ENCODE measurements at places on chromosomes 3 and 15.

DNA sequence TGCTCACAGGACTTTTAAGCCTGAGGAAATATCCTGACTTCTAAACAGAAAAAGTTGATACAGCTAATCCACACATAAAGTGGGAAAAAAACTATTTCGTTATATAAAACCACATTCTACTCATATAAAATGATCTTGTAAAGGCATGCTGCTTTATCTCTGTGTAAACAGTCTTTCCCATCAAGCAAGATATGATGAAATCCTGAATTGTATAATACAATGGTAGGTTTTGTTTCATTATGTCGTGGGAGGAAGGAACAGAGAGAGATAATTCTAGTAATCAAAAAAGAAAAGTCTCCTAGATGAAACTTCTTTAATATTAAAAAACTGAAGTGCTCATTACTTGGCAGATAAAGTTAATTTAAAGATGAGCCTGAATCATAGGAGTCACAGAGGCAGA lies 92.6 kb upstream of the SNTN start:
- no peaks in the 10 kb centered on the region for H3K27me3 ChIP-seq
- no peak overlapping the region for H3K4me3 ChIP-seq
- H3K4me1 ChIP-seq: no peaks in the 10 kb centered on the region
- no peak overlapping the region for H3K27ac ChIP-seq
- no peaks in the 10 kb centered on the region for H3K36me3 ChIP-seq

DNA sequence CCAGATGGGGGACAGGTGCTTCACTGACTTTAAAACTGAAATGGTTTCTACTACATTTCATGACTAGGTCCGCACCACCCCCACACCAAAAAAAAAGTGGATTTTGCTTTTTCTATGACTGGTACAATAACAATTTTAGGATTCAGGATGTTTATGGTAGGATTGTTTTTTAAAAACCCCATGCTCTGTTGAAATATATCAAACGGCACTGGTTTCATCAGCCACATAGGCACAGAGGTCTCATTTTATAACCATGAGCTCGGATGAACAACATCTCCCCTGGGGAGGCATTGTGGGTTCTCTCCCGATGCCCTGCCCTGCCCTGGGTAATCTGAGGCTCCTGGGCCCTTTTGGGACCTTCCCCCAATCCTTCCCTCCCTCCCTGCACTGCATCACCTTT lies 202.7 kb upstream of the KBTBD8 start:
- H3K27ac ChIP-seq: no peak overlapping the region
- DNase-seq: no peak
- no peaks in the 10 kb centered on the region for H3K4me1 ChIP-seq
- no peaks in the 10 kb centered on the region for H3K36me3 ChIP-seq
- peaks cover 6% of the 10 kb centered on the region for H3K27me3 ChIP-seq
- H3K4me3 ChIP-seq: no peak overlapping the region

- H3K36me3 ChIP-seq: no peaks in the 10 kb centered on the region
- no peak overlapping the region for H3K27ac ChIP-seq
- DNase-seq: no peak
- no peaks in the 10 kb centered on the region for H3K27me3 ChIP-seq
- peaks cover 12% of the 10 kb centered on the region for H3K4me1 ChIP-seq
- H3K4me3 ChIP-seq: no peak overlapping the region
Observed at GRCh38 chr15:57033715-57034439, 115.4 kb downstream of the TCF12 start.

DNA sequence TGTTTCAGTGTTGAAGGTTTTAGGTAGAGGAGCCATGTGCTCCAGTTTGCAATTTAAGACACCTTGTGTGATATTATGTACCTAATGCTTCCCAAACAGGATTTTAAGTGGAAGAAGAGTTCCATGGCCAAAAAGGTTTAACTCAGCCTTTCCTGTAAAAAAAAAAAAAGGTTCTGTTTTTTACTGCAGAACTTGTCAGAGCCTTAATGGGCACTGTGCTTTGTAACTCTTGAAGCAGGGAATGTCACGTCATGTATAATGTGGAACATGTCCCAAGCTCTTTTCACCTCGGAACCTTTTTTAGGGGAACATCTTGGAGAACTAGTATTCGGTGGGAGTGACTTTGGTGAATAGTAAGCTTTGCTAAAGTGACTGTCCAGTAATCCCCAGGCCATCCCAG lies 31.6 kb downstream of the PSMD6 start:
- no peaks in the 10 kb centered on the region for H3K27me3 ChIP-seq
- H3K4me1 ChIP-seq: peaks cover 14% of the 10 kb centered on the region
- H3K4me3 ChIP-seq: no peak overlapping the region
- H3K27ac ChIP-seq: no peak overlapping the region

GRCh38 chr15:89666184-89666857 lies 11.1 kb upstream of the KIF7 start:
- no peaks in the 10 kb centered on the region for H3K36me3 ChIP-seq
- H3K27ac ChIP-seq: no peak overlapping the region
- H3K4me3 ChIP-seq: no peak overlapping the region
- peaks cover 23% of the 10 kb centered on the region for H3K27me3 ChIP-seq

- DNase-seq: no peak
- no peaks in the 10 kb centered on the region for H3K27me3 ChIP-seq
- H3K27ac ChIP-seq: no peak overlapping the region
- no peak overlapping the region for H3K4me3 ChIP-seq
Observed at GRCh38 chr3:113275258-113275556, 63.9 kb downstream of the BOC start.

GRCh38 chr3:95615592-95616310 lies 1198.6 kb upstream of the EPHA6 start:
- no peaks in the 10 kb centered on the region for H3K4me1 ChIP-seq
- H3K4me3 ChIP-seq: no peak overlapping the region
- H3K27ac ChIP-seq: no peak overlapping the region
- no peak for DNase-seq

- no peaks in the 10 kb centered on the region for H3K27me3 ChIP-seq
- no peaks in the 10 kb centered on the region for H3K4me1 ChIP-seq
- H3K27ac ChIP-seq: no peak overlapping the region
- no peak for DNase-seq
- no peak overlapping the region for H3K4me3 ChIP-seq
Observed at GRCh38 chr3:169400874-169401273, 262.6 kb downstream of the MECOM start.

GRCh38 chr3:48408823-48409281 lies 21.0 kb downstream of the PLXNB1 start:
- no peak for DNase-seq
- no peaks in the 10 kb centered on the region for H3K36me3 ChIP-seq
- no peaks in the 10 kb centered on the region for H3K4me1 ChIP-seq
- H3K27ac ChIP-seq: no peak overlapping the region
- no peaks in the 10 kb centered on the region for H3K27me3 ChIP-seq
- no peak overlapping the region for H3K4me3 ChIP-seq

DNA sequence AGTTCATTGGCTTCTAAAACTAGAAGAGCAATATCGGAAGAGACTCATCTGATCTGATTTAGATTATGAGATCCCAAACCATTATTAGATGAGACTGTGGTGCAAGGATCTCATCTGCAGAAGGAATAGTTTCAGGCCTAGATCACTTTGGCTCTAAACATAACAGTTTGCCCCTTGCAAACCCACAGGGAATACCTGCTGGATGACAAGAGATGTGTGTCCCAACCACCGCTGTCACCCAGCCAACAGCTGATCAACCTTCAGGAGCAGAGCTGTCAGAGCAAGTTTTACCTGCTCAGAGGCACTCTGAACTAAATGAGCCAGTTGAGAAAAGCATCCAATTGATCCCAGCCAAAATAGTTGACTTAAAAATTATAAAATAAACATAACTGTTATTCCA lies 64.0 kb upstream of the ST3GAL6 start:
- no peaks in the 10 kb centered on the region for H3K36me3 ChIP-seq
- H3K4me3 ChIP-seq: no peak overlapping the region
- H3K4me1 ChIP-seq: no peaks in the 10 kb centered on the region

GRCh38 chr15:90000186-90001001 lies 730 bp upstream of the ZNF710 start:
- H3K4me1 ChIP-seq: peaks cover 42% of the 10 kb centered on the region
- H3K4me3 ChIP-seq: peak overlapping the region; percentile 65
- no peaks in the 10 kb centered on the region for H3K36me3 ChIP-seq
- DNase-seq: no peak
- no peaks in the 10 kb centered on the region for H3K27me3 ChIP-seq

GRCh38 chr15:40310001-40310959 lies 2.5 kb upstream of the PLCB2 start:
- DNase-seq: peak; percentile 53
- peaks cover 61% of the 10 kb centered on the region for H3K4me1 ChIP-seq
- H3K4me3 ChIP-seq: no peak overlapping the region
- H3K27me3 ChIP-seq: no peaks in the 10 kb centered on the region

DNA sequence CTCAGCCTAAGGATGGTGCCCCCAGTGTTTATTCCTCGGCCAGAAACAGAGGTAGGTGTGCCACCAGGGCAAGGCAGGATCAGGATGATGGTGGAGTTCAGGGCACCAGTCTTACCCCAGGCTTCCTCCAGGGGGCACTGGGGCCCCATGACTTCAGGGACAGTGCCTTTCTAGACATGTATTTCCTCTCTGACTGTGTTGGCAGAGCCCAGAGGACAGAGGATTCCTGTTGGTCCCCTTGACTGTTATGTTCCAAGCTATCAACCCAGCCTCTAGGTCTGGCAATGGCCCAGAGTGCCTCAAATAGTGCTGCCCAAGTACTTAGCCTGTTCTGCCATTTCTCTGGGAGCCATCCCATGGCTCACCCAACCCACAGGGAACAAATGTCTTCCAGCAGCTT lies 2.8 kb downstream of the HEMK1 start:
- H3K36me3 ChIP-seq: peaks cover 8% of the 10 kb centered on the region
- no peaks in the 10 kb centered on the region for H3K27me3 ChIP-seq
- H3K4me3 ChIP-seq: no peak overlapping the region
- peak; percentile 89 for DNase-seq
- peak overlapping the region; percentile 31 for H3K27ac ChIP-seq

- no peak overlapping the region for H3K4me3 ChIP-seq
- H3K27me3 ChIP-seq: peaks cover 6% of the 10 kb centered on the region
- no peaks in the 10 kb centered on the region for H3K36me3 ChIP-seq
- DNase-seq: no peak
Observed at GRCh38 chr3:14297784-14298236, 104.6 kb upstream of the SLC6A6 start.

GRCh38 chr3:169591983-169592644 lies 71.4 kb downstream of the MECOM start:
- H3K4me1 ChIP-seq: no peaks in the 10 kb centered on the region
- DNase-seq: no peak
- no peak overlapping the region for H3K27ac ChIP-seq
- H3K27me3 ChIP-seq: no peaks in the 10 kb centered on the region
- no peak overlapping the region for H3K4me3 ChIP-seq
- H3K36me3 ChIP-seq: no peaks in the 10 kb centered on the region

DNA sequence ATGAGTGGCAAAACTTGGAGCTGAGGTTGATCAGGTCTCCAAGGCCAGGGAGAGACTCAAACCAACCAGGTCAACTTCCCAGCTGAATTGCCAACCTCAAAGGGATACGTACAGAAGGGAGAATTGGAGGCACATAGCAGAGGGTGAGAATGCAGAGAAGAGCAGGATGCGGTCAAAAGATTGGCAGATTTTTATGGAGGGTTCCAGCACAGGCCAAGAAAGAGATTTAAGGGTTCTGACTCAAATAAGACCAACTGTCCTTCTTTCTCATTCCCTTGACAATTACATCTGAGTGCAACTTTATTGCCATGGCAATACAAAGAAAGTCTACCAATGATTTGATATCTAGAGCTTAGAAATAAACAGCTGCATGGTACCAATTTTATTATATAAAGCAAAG lies 33.2 kb downstream of the SCG5 start:
- H3K4me3 ChIP-seq: no peak overlapping the region
- no peak for DNase-seq
- H3K27ac ChIP-seq: no peak overlapping the region
- H3K4me1 ChIP-seq: no peaks in the 10 kb centered on the region
- no peaks in the 10 kb centered on the region for H3K36me3 ChIP-seq

GRCh38 chr3:98775459-98776139 lies 12.5 kb downstream of the ST3GAL6 start:
- H3K27me3 ChIP-seq: peaks cover 3% of the 10 kb centered on the region
- no peak overlapping the region for H3K27ac ChIP-seq
- no peaks in the 10 kb centered on the region for H3K4me1 ChIP-seq
- no peaks in the 10 kb centered on the region for H3K36me3 ChIP-seq
- no peak overlapping the region for H3K4me3 ChIP-seq

DNA sequence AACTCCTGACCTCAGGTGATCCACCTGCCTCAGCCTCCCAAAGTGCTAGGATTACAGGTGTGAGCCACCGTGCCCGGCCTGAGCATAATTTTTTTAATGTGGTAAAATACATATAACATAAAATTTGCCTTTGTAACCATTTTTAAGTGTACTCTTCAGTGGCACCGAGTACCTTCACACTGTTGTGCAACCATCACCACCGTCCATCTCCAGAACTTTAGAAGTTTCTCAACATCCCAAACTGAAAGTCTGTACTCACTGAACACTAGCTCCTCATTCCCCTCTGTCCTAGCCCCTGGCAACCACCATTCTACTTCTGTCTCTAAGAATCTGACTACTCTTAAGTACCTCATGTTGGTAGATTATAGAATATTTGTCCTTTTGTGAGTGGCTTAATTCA lies 35.2 kb downstream of the LRIG1 start:
- H3K27me3 ChIP-seq: no peaks in the 10 kb centered on the region
- H3K4me3 ChIP-seq: no peak overlapping the region
- H3K27ac ChIP-seq: no peak overlapping the region
- peaks cover 13% of the 10 kb centered on the region for H3K4me1 ChIP-seq

DNA sequence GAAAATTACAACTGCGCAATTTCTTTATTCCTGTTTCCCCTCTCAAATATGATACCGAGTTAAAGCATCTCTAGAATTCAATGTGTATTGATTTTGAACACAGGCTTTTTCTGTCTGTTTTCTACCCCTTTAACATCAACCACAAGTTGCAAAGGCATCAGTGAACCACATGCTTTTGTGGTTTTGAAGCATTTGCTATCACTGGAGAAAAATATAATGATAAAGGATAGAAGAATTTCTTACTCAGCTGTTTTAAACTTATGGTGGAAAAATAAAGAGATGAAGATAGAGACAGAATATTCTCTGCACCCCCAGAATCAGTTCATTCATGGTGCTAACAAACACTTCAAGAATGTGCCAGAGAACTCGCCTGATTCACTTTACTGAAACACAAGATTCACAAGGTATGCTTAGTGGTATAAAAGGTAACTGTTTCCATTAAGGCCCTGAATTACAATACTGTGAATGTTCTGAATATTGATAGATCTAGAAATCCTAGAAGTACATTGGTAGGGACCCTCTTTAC lies 9.5 kb upstream of the DPPA4 start:
- H3K27ac ChIP-seq: no peak overlapping the region
- H3K4me1 ChIP-seq: no peaks in the 10 kb centered on the region
- no peaks in the 10 kb centered on the region for H3K36me3 ChIP-seq
- no peak overlapping the region for H3K4me3 ChIP-seq
- DNase-seq: no peak
- no peaks in the 10 kb centered on the region for H3K27me3 ChIP-seq

Measured in CD4-positive, alpha-beta T cell (primary cell).